ENCODE measurements at places on chromosomes 2 and 18. TPM values are rescaled to one million over a fixed set of nuclear protein-coding genes. Genes with fewer than 3 reads are reported as not detected.

Gene G6PC2
- polyA plus RNA-seq, result not detected

Gene CELF4
- 3.4 TPM for polyA plus RNA-seq

- DNase-seq, result no peak
Measured at GRCh38 chr2:105114551-105114950, 76.7 kb downstream of the MRPS9 start.

Gene FOXI3
- 0.06 TPM for polyA plus RNA-seq

DNA sequence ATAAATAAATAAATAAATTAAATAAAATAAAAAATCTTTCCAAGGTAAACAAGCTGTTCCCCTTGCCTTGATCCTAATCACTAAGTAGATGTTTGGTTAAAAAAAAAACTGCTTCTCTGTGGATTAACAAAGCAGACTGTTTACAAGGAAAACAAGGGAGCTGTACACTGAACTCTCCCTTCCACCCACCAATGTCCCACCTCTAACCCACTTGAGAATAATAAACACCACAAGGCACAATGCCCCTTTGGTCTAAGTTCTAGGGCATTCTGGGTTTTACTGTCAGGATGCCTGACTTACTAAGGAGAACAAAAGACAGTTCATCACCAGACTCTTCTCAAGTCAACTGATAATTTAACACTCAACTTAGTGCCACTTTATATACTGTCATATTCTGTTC, 83.5 kb downstream of the NCKAP1 start:
- DNase-seq, result no peak

DNA sequence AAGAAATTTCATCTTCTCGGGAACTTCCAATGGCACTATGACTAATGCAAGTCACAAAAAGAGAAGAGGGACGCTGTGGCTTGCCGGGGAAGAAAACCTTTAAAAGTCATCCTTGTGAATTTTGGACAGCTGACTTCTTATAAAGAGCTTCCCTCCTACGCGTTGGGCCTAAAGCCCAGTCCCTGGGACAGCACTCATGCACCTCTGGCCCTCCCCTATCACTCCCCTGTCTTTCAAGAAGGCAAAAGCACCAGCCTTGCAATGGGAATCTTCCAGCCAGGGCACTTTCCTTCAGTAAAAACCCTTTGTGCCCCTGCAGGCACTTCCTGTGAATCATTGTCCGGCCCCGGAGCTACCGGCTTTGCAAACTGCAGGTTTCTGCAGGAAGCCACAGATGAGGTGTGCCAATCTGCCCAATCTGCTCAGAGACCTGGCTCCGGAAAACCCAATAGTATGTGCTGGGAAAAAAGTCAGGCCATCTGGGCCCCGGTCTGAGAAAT, 7.1 kb downstream of the MREG start:
- DNase-seq, result no peak

DNA sequence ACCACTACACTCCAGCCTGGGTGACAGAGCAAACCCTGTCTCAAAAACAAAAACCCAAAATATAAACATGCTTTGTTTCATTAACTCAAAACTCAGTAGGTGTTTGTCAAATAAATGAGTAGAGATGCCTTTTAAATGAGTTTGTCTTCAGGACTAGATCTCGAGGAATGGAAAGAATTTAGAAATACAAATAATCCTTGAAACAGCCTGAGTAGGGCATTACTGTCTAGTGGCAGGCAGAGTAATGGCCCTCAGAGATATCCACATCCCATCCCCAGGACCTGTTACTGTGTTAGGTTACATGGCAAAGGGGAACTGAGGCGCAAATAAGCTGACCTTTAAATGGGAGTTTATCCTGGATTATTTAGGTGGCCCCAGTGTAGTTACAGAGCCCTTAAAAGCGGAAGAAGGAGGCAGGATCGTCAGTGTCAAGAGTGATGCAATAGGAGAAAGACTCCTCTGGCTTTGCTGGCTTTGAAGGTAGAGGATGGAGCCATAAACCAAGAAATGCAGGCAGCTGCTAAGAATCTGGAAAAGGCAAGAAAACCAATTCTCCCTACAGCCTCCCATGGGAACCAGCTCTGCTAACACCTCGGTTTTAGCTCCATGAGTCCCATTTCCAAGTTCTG, 63.0 kb downstream of the CABLES1 start:
- DNase-seq, result no peak

DNA sequence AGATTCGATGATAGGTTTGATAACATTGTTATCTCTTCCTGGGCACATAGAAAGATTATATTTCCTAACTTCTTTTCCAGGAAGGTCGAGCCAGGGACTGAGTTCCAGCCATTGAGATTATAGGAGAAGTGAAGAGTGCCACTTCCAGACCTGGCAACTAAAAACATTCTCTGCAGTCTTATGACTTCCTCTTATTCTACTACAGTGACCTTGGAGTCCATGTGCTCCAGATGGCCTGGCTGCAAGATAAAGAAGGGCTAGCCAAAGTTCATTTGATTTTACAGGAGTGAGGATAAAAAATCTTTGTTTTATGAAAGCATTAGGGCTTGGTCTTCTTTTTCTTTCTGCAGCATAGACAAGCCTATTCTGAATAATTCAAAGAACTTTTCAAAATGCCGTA, 363.0 kb downstream of the FSIP2 start:
- DNase-seq, result no peak

DNA sequence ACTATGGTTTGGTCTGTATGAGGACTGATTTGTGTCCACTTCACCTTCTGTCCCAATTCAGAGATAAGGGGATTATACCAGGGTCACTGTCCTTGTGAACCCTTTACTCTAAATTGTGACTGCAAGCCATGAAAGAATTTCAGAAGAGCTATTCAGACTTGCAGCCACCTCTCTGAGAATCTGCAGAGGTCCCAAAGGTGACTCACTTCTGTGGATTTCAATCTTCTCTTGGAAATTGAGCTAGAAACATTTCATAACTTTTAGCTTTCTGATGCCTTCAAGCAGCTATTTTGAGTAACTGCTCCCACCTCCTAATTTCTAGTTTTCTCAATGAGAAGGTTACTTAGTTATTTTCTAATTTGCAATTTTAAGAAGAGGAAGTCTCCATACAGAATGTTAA, 1242.4 kb upstream of the ACVR2A start:
- DNase-seq, result no peak

GRCh38 chr2:96261328-96262003, 4.3 kb downstream of the TMEM127 start:
- DNase-seq, result no peak

Gene CYS1
- 100 TPM for polyA plus RNA-seq

DNA sequence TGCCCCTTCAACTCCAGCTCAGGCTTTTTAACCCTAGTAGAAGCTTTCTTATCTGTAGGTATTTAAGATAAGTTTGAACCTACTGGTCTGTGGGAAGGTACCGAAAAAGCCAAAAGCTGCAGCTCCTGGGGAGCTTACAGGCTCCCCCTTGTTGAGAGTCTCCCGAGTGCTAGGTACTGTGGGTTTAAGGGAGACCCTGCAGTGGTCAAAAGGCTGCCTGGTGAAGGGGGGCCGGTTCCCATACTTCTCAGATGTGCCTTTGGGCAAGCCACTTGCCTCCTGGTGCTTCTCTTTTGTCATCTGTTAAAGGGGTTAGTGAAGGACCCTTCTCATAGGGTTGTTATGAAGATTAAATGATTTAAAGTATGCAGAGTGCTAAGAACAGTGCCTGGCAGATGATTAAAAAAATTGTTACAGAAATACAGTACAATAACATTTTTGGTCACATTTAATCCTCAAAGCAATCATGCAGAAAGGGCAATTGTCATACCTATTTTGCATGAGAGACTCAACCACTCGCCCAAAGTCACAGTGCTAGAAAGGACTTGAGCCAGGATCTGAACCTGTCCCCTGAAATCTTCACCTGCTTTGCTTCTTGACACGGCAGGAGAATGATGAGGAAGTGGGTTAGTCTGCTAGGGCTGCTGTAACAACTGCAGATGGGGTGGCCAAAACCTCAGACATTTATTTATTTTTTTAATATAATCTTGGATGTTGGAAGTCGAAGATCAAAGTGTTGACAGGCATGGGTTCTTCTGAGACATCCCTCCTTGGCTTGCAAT, 62.5 kb downstream of the NEDD4L start:
- no peak for DNase-seq

Gene MAIP1
- 30.2 TPM for polyA plus RNA-seq

Gene HTR2B
- 24.1 TPM for polyA plus RNA-seq

Gene CDKL4
- polyA plus RNA-seq, result 1.0 TPM

DNA sequence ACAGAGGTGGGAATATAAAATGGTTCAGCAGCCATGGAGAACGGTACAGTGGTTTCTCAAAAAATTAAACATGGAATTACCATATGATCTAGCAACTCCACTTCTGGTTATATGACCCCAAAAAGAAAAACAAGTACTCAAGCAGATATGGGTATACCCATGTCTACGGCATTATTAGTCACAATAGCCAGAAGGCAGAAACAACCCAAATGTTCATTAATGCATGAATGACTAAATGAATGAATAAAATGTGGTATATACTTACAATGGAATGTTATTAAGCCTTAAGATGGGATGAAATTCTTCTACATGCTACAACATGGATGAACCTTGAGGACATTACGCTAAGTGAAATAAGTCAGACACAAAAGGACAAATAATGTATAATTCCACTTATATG, 266.8 kb upstream of the FBXO11 start:
- DNase-seq, result no peak

DNA sequence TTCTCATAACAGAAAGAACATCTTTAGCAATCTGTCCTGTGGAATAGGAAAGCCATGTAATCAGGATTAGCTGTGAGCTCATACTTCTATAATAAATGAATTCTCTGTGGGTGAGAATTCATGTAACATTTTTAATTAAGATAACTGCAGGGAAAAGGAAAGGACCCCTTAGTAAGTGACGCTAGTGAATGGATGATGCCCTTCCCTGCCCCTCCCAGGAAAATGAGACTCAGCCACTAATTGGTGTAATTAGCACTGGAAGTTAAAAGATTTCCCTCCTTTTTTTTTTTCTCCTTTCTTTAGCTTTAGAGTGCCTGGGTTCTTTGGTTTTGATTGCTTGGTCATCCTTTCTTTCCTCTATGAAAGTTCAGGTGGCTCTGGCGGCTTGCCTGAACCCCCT, 90.3 kb downstream of the VWA3B start:
- no peak for DNase-seq

GRCh38 chr2:73007991-73008765, 63.3 kb downstream of the SFXN5 start:
- DNase-seq, result no peak

GRCh38 chr2:63057249-63058143, 6.9 kb downstream of the OTX1 start:
- no peak for DNase-seq

DNA sequence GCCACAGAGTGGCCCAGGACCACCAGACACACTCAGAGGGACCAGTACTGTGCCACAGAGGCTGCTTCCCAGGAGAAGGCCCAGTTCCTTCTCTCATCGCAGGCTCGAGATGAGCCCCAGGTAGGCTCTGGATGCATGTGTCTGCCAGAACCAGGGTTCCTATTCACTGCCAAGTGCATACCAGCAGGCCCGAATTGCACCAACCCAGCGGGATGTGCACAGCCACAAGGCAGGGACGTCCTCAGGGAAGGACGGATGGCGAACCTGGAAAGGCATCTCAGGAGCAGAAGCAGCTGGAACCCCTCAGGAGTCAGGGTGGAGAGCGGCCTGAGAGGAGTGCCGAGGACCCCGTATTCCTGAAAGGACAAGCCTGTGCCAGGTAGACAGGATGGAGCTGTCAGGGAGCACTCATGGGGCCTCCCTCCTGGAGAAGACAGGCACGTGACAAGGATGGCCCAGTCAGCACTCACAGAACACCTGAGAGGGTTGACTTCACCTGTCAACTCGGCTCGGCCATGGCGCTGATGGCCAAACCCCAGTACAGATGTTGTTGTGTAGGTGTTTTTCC, 73.7 kb downstream of the PTGR3 start:
- no peak for DNase-seq

DNA sequence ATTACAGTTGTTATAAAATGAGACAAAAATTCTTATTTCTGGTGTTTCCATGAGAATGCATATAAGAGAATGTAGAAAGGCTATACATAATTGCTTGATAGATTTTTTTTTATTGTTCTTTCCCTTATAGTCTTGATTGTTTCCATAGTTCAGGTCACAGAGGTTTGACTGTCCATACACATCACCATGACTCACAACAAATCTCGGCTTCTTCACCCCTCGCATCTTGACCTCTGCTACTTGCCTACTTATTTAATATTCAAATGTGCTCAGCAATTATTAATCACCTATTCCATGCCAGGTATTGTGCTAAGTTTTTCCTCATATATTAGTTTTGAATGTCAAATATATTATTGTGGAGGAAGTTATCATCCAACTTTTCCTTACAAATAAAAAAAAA, 789.6 kb downstream of the RNF144A start:
- DNase-seq, result no peak

Gene SLC9A2
- 6.4 TPM for polyA plus RNA-seq

Gene GPC1
- 52.9 TPM for polyA plus RNA-seq

- no peak for DNase-seq
Measured at GRCh38 chr2:108215794-108216211, 24.0 kb upstream of the SULT1C3 start.

GRCh38 chr2:88095022-88095421, 27.4 kb downstream of the SMYD1 start:
- no peak for DNase-seq

DNA sequence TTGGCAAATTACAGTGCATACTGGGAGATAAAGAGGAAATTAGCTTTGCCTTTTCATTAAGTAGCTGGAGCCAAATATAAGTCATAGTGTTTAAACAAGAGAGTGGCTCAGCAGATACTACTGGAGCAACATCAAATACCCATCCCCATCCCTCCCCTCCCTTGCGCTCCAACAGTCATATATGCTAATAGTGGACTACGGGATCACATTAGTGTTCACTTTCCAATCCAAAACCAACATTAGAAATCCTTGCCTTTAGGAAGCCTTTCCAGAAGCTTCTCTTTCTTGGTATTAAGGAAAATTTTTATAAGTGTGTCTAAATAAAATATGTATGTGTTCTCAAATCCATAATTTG, 1669.3 kb downstream of the SUCLG1 start:
- no peak for DNase-seq

Gene ABCB11
- 0.27 TPM for polyA plus RNA-seq

Gene CHST9
- 3.9 TPM for polyA plus RNA-seq

Gene CD8B2
- 0.24 TPM for polyA plus RNA-seq

Gene GPR35
- 3.5 TPM for polyA plus RNA-seq

DNA sequence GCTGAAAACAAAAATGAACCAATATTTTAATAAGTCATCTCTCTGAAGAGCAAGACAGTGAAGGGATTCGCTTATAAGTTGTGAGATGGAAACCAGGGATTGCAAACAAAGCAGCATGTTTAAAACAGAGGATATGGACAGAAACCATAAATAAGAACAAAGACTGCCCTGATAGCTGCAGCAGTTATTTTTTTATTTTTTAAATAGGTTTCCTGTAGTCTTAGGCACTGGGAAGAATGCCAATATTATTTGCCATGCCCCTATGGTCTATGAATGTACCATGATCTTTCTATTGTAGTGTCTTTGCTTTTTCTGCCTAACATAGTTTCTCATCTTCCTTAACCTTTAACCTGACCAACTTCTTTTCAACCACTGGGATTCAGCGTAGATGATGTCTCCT, 1334.0 kb upstream of the NRXN1 start:
- DNase-seq, result no peak

All from left renal cortex interstitium (tissue), 4 donors.